T-helper 2 cell (primary cell): ENCODE measurements at places on chromosomes 4 and X.

- no peak for DNase-seq
Observed at GRCh38 chr4:78592088-78592783, 40.7 kb downstream of the ANXA3 start.

DNA sequence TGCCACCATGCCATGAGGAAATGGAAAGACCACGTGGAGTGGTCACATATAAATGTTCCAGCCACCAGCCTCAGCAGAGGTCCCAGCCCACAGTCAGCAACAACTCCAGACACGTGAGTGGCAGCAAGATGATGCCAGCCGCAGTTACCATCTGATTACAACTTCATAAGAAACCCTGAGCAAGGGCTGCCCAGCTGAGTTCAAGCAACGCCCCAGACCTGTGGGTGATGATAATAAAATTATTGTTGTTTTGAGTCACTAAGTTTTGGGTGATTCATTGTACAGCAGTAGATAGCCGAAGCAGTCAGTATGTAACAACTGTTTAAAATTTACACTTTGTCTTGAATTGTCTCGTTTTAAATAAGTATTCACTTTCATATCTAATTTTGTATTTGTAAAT lies 5.8 kb upstream of the CCNG2 start:
- DNase-seq, result peak; percentile 85

DNA sequence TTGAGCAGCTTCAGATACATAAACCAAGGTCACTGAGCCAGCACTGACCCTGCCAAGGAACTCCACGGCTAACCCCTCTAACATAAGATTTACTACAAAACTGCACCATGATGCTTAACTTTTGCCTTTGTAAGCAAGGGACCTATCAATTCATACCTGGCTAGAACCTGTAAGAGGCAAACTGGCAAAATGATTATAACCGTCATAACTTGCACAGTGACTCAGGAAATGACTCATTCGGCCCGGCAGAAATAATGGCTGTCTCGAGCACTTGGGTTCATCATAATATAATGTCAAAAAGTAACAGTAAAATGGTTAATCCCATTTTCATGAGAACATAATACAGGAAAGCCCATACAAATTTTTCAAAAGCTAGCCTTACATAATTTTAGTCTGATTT lies 17.2 kb downstream of the RASGEF1B start:
- DNase-seq, result peak; percentile 56

DNA sequence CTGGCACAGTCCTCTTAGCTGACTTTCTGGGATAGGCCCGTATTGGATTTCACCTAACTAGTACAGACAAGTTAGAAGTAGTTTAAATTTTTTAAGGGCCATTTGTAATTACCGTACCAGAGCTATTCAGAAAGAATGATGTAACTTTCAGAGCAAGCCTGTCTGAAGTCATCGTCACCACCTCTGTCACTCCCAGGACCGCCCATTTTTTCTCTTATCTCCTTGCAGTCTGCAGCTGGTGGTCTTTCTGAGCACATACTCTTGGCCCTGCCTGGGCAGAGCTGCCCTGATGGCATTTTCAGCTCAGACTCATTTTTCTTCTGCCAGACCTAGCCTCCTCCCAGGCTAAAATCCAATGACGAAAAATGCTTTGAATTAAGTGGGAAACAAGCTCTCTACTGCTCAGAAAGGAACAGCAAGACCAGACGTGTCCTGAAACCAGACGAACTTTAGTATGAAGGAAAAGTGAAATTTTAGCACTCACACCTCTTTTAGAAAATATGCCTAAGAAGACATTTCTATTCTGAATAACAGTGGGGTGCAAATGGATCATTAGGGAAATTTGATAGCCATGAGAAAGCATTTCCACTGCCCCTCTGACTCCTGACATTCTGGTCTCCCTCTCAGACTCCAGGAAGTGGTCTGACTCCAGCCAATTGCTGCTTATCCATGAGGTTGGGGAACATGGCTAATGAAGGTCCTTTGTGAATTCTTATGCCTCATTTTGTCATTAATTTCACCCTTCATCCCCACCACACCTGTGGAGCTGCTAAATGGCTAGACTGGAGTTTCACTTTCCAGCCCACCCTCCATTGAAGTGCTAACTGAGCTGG lies 162.4 kb upstream of the GYPA start:
- DNase-seq, result no peak
